HFFc6 (cell line): ENCODE measurements at places on chromosomes 12 and 14.
A peak's percentile ranks its signal among the peaks of the same experiment; 100 is the strongest.

DNA sequence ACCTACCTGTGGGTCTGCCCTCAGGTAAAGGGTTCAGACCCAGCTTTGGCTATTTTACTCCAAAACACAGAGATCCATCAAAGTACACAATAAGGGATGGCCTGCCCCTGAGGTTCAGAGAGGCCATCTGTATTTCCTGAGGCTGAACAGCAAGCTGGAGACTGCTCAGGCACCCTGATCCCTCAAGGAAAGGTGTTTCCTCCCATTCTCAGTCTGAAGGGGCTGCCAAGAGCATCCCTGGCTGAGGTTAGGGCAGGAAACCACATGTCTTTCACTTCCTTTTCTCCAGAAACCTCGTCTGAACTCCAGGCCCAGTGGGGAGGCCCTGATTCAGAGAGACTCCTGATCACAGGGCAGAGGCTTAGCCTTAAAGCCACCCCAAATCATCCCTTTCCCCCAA is 1.5 kb downstream of the RILPL1 start:
- H3K4me1 ChIP-seq, result peaks cover 30% of the 10 kb centered on the region
- no peak for DNase-seq
- peak overlapping the region; percentile 92 for H3K4me3 ChIP-seq

DNA sequence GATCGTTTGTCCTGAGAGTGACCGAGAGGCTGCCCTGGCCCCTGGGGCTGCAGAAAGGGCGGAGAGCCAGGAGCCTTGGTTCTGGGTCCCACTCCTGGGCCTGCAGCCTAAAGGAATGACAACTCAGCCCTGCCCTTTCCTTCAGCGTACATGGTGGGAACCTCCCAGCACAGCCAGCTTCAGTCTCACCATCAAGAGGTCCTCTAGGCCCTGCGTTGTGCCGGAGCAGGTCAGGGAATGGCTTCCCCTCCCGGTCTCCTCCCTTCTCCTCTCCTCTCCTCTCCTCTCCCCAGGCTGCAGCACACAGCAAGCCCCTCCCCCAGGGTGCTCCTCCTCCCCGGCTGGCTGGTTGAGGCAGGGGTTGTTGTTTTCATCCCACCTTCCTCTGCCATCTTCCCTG is 44.6 kb upstream of the TUNAR start:
- H3K4me3 ChIP-seq, result no peak overlapping the region
- peaks cover 5% of the 10 kb centered on the region; the same call in 1 of the 2 replicates for H3K27me3 ChIP-seq

- no peak for DNase-seq
- no peaks in the 10 kb centered on the region for H3K36me3 ChIP-seq
- H3K4me1 ChIP-seq, result no peaks in the 10 kb centered on the region
- H3K27me3 ChIP-seq, result peaks cover 3% of the 10 kb centered on the region
- no peak overlapping the region for H3K4me3 ChIP-seq
Observed at GRCh38 chr12:14937689-14938088, 648 bp downstream of the ERP27 start.

DNA sequence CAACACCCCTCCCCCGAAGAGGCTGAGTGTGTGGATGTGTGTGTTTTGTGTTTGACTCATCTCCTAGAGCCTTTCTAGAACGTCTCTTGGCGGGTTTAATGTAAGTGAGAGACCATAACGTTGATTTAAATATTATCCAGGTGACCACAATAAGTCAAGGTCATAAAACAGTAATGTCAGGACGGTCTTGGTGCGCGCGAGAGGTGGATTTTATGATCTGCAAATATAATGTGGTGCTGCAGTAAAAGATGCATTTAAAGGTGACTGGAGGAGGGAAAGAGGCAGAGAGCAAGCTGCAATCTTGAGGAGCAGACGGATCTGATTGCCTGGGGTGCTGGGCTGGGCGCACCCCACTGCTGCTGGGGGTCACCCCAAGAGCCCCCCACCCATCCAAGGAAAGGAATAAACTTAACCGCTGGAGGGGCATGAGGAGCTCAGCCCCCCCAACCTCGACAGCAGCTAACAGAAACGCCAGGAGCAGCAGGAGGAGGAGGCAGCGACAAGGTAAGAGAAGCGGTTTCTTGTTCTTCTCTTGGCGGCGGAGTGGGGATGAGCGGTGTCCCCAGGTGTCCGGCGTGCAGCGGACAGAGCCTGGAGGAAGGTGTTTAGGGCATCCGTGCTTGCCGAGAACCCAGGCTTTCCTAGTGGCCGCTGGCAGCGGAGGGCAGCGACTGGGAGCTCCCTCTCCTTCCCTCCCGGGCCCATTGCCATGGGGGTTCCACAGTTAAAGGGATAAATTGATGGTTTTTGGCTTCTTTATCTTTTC is 5.5 kb downstream of the HOXC10 start:
- H3K27me3 ChIP-seq, result peaks cover 67% of the 10 kb centered on the region
- no peak overlapping the region for H3K4me3 ChIP-seq
- no peak overlapping the region for H3K27ac ChIP-seq
- peaks cover 16% of the 10 kb centered on the region for H3K4me1 ChIP-seq
- H3K36me3 ChIP-seq, result no peaks in the 10 kb centered on the region
- DNase-seq, result no peak
